ENCODE measurements at places on chromosomes 2 and 18. TPM values are rescaled to one million over a fixed set of nuclear protein-coding genes. Genes with fewer than 3 reads are reported as not detected.

DNA sequence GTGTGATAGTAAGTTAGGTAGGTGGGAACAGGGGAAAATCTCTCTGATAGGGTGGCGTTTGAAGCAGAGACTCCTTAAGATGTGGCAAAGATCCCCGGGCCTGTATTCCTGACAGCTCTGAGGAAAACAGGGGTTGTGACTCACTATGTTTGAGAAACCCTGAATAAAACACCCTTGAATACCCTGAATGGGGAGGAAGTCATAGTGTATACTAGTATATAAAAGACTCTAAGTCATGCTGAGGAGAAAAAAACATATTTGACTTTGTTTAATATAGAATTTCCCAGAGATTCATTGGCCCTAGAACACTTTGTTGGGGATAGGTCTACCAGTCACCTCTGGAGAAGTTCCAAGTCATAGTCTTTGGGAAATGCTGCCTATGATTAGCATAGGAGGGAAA is 590.9 kb downstream of the IRS1 start:
- H3K27ac ChIP-seq: no peak overlapping the region
- H3K36me3 ChIP-seq: no peaks in the 10 kb centered on the region
- no peaks in the 10 kb centered on the region for H3K4me1 ChIP-seq
- no peaks in the 10 kb centered on the region for H3K27me3 ChIP-seq
- DNase-seq: no peak

DNA sequence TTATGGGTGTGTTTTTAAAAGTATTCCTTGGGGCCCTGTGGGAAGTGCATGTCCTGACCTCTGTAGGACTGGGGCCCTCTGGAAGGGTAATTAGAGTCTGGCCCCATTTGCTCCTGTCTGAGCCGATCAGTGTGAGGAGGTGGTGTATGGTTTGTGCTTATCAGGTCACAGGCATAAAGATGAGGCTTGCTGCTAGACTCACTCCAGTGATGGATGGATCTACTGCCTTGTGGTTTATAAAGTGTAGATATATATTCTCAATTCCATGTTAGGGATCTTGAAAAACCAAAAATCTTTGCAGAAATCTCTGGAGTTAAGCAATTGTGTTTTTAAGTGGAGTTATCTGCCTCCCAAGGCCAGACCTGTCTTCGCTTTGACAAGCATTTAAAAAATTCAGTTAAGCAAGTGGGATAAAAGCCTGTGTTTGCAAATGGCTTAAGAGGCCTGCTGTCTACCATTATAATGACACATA is 182.4 kb downstream of the PTPRM start:
- no peaks in the 10 kb centered on the region for H3K27me3 ChIP-seq
- no peak overlapping the region for H3K4me3 ChIP-seq
- DNase-seq: no peak
- H3K27ac ChIP-seq: no peak overlapping the region
- H3K36me3 ChIP-seq: no peaks in the 10 kb centered on the region

DNA sequence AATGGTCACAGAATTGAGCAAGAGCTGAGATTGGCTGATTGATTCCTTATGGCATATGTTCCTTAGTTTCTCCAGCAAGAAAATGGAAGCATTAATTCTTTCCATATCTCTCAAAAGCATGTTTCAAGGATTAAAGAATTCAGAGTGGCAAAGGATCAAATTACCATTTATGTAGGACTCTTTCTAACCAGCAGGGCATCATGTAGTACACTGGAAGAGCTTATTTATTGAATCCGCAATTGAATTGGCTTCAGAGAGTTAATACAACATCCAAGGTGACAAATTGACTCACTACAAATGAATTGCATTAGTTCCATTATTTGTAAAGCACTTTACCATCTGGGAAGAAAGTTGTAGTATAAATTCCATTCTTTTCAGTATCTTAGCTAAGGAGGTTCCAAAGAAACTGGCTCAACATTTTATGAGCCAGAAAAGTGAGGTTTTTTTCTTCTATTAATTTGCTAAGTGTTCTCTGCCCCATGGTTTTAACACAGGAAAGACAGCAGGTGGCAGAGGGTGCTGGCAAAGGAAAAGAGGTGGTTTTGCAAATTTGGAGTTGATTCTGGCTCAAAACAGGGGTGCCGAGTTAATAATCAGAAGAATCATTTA is 409.9 kb downstream of the MTX2 start:
- H3K27me3 ChIP-seq: no peaks in the 10 kb centered on the region
- H3K27ac ChIP-seq: no peak overlapping the region
- H3K4me3 ChIP-seq: no peak overlapping the region
- DNase-seq: no peak
- no peaks in the 10 kb centered on the region for H3K36me3 ChIP-seq

GRCh38 chr2:74835831-74836674 is 2.1 kb downstream of the HK2 start:
- peak overlapping the region; percentile 61 for H3K4me3 ChIP-seq
- no peaks in the 10 kb centered on the region for H3K27me3 ChIP-seq
- DNase-seq: no peak
- peak overlapping the region; percentile 71 for H3K27ac ChIP-seq
- no peaks in the 10 kb centered on the region for H3K36me3 ChIP-seq
- H3K4me1 ChIP-seq: no peaks in the 10 kb centered on the region

DNA sequence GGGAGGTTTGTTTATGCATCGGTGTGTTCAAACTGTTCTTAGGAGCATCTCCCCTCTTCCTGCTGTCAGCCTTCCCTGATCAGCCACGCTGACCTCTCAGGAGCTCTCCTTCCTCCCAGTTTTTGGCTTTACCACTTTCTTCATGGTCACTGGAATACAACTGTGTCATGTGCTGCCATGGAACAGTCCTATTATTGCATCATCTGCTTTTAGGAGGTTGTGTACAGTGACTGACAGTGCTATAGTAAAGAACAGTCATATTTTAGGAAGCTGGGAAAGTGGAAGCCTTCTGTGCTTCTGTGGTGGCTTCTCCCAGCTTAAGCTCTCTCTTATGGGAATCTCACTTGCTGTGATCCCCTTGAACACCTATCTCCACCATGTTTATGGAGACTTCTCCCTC is 165.5 kb downstream of the TPGS2 start:
- H3K36me3 ChIP-seq: no peaks in the 10 kb centered on the region
- H3K4me1 ChIP-seq: no peaks in the 10 kb centered on the region
- H3K27ac ChIP-seq: no peak overlapping the region
- no peak overlapping the region for H3K4me3 ChIP-seq
- no peak for DNase-seq

- no peak overlapping the region for H3K27ac ChIP-seq
- no peaks in the 10 kb centered on the region for H3K4me1 ChIP-seq
- H3K36me3 ChIP-seq: no peaks in the 10 kb centered on the region
- no peak overlapping the region for H3K4me3 ChIP-seq
- H3K27me3 ChIP-seq: no peaks in the 10 kb centered on the region
Observed at GRCh38 chr2:221608442-221608841, 36.3 kb upstream of the EPHA4 start.

DNA sequence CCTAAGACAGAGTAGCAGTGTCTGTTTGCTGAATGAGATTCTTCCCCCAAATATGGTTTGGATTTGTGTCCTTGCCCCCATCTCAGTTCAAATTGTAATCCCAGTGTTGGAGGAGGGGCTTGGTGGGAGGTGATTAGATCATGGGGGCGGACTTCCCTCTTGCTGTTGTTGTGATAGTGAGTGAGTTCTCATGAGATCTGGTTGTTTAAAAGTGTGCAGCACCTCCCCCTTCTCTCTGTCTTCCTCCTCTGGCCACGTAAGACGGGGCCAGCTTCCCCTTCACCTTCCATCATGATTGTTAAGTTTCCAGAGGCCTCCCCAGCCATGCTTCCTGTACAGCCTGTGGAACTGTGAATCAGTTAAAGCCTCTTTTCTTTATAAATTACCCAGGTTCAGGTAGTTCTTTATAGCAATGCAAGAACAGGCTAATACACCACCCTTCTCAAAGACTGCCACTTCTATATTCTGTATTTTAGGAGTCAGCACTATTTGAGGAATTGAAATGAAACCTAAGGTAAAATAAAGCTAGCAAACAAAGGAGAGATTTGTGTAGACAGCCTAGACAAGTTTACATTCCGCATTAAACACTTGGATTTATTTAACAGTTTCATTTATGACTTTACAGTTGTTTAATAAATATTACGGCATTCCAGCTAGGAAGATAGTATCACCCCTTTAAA is 21.6 kb downstream of the FBXO36 start:
- no peak overlapping the region for H3K4me3 ChIP-seq
- DNase-seq: no peak
- no peaks in the 10 kb centered on the region for H3K36me3 ChIP-seq
- H3K4me1 ChIP-seq: no peaks in the 10 kb centered on the region
- H3K27me3 ChIP-seq: no peaks in the 10 kb centered on the region
- H3K27ac ChIP-seq: no peak overlapping the region

- H3K27me3 ChIP-seq: no peaks in the 10 kb centered on the region
- no peak overlapping the region for H3K4me3 ChIP-seq
- no peak overlapping the region for H3K27ac ChIP-seq
Observed at GRCh38 chr2:240362826-240363745, 72.4 kb upstream of the GPC1 start.

IL36A gene
- not detected for total RNA-seq
